Omental fat pad (tissue), 4 donors: ENCODE measurements at places on chromosomes 4 and X.

DNA sequence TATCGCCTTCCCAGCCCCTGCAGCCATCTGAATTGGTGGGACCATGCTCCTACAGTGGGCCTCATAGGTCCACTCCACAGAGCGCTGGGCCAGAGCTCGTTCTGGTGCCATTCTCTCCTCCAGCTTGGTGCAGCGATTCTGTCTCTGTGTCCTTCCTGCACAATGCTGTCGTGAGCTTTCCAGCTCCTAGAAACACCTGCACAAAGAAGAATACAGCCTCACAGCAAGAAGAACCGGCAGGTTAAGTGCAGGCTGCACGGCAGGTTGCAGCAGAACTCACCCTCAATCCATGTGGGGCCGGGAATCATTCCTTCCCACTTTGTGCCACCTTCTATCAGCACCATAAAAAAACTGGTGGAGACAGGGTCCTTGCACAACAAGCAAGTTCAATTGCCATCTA lies 101.2 kb upstream of the ENPP6 start:
- DNase-seq = no peak

- no peak for DNase-seq
Measured at GRCh38 chr4:90419124-90419711, 292.0 kb downstream of the CCSER1 start.

DNA sequence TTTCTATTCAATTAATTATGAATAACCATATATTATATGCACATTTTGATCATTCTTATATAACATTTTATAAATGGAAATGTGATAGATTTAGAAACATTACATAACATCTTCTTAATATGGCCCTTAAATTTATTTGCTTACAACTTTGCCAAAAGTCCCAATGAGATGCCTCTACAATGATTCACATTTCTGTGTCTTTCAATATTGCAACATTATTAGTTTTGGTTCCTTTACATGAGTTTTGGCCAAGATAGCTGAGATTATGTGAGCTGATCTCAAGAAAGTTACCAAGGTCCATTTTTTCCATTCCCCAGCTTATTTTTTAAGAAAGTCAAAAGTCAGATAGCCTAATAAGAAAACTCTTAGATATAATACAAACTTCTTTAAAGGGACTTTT lies 361.2 kb downstream of the PCDH7 start:
- no peak for DNase-seq

DNA sequence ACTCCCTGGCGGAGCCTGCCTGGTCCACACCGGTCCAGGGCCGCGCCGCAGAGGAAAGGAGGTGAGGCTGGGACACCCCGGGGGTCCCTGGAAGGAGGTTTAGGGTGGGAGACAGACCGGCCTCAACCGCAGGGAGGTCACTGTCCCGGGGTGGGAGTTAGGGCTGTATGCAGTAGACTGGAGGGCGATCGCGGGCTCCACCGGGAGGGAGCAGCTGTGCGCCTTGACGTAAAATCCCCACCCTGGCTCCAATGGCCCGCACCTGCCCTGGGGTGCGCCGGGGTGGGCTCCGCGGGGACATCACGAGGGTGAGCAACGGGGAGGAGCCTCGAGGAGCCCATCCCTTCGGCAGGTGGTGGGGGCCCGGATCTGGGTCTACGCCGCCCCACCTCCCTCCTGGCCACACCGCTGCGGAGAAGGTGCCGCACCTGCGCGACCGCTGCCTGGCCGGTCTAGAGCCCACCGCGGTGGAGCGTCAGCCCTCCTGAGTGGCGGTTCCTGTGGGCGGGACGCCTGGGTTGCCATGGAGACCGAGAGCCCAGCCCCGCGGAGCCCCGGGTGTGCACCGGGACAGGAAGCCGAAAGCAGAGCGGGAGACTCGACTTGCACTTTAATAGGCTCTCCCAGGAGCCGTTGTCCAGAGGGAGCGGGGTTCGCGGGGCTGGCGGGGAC lies 105.1 kb downstream of the ADRA2C start:
- DNase-seq = no peak

DNA sequence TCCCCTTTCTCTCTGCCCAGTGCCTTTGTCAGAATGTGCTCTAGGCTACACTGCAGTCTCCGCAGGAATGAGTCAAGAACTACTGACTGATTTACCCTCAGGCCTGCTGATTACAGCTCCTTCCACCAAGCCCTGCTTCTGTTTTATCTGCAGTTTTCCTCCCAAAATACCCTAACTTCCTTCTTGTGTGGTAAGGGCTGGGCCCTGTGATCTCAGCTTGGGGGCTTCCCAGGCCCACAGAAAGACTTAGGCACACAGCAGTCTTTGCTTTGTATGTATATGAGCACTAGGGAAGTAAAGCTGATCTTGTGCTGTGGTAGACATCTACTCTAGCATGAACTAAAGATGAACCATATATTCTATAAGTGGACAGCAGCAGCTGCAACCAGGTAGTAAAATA lies 18.8 kb downstream of the PAK3 start:
- no peak for DNase-seq

GRCh38 chrX:130716781-130717413 lies 186.1 kb downstream of the ENOX2 start:
- DNase-seq = no peak

GRCh38 chrX:56733459-56734046 lies 4.5 kb downstream of the NBDY start:
- DNase-seq = peak; percentile 68

- DNase-seq = no peak
Measured at GRCh38 chr4:106312997-106313522, 2.9 kb downstream of the TBCK start.

DNA sequence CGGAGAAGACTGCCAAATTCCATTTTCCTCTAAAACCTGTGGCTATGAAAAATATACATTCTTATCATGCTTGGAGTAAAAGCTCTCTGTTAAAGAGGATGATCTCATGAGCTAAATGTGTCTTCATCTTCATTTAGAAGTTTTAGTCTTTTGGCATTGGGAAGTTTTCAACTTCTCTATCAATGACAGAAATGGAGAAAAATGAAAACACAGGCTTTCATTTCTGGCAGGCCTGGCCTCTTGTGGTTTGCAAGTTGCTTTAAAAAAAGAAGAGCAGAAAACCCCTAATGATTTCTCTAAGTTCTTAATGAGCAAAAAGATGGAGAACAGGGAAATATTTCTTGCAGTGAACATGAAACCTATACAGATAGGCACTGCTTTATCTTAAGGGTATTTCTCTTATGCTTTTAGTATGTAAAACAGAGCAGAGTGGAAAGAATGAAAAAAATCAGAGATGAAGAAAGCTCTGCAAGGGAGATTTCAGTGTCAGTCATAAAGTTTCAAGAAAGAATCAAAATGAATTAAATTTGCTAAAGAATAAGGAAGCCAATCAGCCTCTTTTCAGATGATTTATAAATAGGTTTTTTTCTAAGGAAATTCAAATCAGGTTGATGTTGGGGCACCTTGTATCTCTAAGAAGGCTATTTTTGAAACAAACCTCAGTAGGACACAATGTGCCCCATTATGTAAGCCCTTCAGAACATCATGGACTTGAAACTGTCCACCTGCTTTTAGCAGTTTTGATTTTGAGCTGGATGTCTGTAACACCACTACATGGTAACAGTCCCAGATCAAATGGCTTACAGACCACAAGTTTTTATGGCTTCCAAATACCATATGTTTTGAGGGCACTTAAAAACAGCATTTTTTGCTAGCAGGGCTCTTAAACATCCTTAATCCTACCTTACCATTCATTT lies 225.0 kb downstream of the GRIA3 start:
- no peak for DNase-seq

GRCh38 chr4:93648258-93648657 lies 180.3 kb upstream of the ATOH1 start:
- no peak for DNase-seq

- DNase-seq = no peak
Measured at GRCh38 chr4:124854968-124855367, 142.4 kb upstream of the ANKRD50 start.

- no peak for DNase-seq
Measured at GRCh38 chrX:155086202-155086840, 15.0 kb downstream of the BRCC3 start.
